Fibroblast of the aortic adventitia (primary cell): ENCODE measurements at places on chromosomes 1 and 21. TPM values are rescaled to one million over a fixed set of nuclear protein-coding genes. Genes with fewer than 3 reads are reported as not detected.

The LMX1A gene
- total RNA-seq, result not detected in 2 replicates

The ESRRG gene
- total RNA-seq, result 0.18 TPM in 1 of 2 replicates, not detected in the other

The CRP gene
- not detected in 2 replicates for total RNA-seq

The SELP gene
- under 0.01 TPM in 1 of 2 replicates, not detected in the other for total RNA-seq

The FCGR3A gene
- total RNA-seq, result not detected in 2 replicates

The CDC73 gene
- 33.4 and 174 TPM in 2 replicates for total RNA-seq

The FALEC gene
- total RNA-seq, result not detected in 2 replicates

The DHRS3 gene
- 64.4 and 114 TPM in 2 replicates for total RNA-seq

The SUSD4 gene
- total RNA-seq, result 0.18 and 1.9 TPM in 2 replicates

The BTBD19 gene
- total RNA-seq, result 5.2 and 5.4 TPM in 2 replicates

The CFHR5 gene
- total RNA-seq, result not detected in 2 replicates
